ENCODE measurements at places on chromosomes 5 and 9.

- no peak for DNase-seq
These were observed 340.2 kb downstream of the NDUFS4 start for GRCh38 chr5:53900677-53901076.

- DNase-seq, result peak; percentile 66
These were observed 64.9 kb upstream of the ECM2 start for GRCh38 chr9:92600462-92601261.

GRCh38 chr9:127004946-127005769 lies 90.6 kb downstream of the RALGPS1 start:
- no peak for DNase-seq

DNA sequence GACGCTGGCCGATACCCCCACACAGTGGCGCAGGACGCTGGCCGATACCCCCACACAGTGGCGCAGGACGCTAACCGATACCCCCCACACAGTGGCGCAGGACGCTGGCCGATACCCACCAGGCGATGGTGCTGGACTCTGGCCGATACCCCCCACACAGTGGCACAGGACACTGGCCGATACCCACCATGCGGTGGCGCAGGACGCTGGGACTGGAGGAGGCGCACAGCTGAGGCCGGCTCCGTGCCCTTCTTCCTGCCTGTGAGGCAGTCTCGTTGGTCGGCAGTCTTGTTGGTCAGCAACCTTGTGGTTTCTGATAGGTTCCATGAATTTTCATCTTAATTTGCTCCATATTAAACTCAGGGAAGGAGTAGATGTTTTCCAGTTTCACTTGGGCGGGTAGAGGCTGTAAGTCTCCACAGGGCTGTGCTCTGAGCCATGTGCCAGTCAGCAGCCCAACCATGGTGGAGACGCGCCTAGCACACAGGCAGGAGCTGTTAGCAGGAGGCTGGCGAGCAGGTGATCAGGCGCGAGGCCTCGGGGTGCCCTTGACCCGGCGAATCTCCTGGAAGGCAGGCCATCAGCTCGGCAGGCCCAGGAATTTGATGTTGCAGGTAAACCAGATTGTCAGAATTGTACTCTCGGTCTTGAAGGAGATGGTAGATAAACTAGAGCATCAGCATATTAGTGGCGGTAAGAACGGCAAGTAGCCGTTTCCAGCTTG lies 75.6 kb downstream of the EHMT1 start:
- no peak for DNase-seq

GRCh38 chr5:160363211-160363610 lies 7.2 kb downstream of the C1QTNF2 start:
- DNase-seq, result no peak

DNA sequence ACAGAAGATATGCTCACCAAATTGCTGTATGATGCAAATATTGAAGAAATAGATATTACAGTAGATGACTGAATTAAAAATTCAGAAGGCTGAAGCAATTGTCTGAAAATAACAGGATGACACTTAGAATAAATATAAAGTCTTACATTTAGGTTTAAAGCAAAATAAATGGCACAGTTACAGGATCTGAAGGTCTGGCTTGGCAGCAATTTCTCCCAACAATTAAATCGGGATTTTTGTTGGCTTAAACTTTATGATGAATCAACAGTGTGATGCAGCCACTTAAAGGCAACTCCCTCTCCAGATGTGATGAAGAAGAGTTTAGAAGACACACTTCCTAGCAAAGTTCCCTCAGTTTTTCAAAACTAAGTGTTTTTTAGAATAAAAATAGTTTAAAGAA lies 80.5 kb downstream of the NREP start:
- no peak for DNase-seq

- DNase-seq, result no peak
These were observed 17.1 kb downstream of the C9orf43 start for GRCh38 chr9:113427629-113428028.

DNA sequence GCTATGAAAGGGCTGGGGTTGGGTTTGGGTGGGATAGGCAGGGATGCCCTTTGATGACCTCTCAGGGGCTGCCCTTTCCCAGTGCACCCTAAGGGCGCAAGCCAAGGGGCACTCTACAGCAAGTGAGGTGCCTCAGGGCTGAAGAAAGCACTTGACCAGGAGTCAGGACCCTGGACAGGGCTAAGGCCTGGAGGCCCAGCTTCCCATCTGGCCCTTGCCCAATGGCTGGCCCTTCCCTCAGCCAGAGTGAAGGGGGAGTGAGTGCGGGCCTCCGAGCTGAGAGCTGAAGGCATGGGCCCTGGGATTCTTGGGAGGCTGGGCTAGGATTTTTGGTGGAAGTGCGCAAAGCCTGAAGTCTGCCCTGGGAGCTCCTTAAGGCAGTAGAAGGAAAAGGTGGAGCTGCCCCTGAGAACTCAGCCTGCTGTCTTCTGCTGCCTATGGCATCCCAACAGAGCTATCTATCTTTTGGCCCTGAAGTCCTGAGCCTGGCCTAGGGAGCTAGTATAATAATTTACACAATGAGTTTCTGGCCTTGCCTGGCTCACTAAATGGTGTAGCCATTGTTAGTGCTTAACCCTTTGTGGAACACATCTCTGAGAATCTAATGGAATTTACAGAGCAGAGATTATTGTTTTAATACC lies 16.4 kb downstream of the JADE2 start:
- peak; percentile 27 for DNase-seq

- DNase-seq, result no peak
These were observed 2.0 kb downstream of the AK3 start for GRCh38 chr9:4738866-4739586.

- no peak for DNase-seq
These were observed 9.6 kb downstream of the LRRC8A start for GRCh38 chr9:128891321-128892220.

DNA sequence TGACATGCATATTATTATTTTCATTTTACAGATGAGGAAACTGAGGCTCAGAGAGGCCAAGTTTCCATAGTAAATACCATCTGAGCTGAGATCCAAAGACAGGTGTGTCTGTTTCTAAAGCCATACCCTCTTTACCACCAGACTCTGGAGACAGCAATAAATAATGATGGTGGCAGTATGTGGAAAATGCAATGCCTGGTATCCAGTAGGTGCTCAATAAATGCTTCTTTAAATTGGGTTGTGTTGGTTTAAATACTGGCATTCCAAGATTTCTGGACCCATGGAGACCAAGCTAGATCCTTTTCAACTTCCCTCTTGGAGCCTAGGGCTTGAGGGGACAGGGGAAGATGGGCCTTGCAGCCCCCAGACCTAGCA lies 221.3 kb upstream of the MSX2 start:
- DNase-seq, result no peak

- DNase-seq, result no peak
These were observed 234.2 kb upstream of the CDH6 start for GRCh38 chr5:30959238-30959637.

DNA sequence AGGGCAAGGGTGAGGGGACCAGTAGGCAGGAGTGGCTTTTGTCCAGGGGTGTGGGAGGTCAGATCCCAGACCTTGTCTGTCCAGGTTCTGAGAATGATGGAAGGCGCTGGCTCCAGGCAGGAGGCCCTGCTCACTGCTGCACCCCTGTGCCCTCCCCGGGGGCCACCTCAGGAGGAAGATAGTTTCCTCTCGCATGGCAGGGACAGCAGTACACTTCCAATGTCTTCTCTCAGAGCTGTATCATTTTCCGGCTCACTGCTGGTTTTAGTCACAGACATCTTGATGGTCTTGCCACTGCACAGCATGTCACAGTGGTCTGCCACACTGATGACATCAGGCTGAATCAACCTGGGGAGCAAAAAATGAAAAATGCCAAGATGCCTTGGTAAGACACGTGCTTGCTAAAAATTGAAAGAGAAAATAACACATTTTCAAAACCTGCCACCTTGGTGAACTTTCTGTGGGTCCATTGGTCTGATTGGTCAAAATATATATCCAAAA lies 3.3 kb upstream of the SLC6A3 start:
- no peak for DNase-seq

- DNase-seq, result peak; percentile 87
These were observed 66.5 kb upstream of the HSPA9 start for GRCh38 chr5:138641547-138642298.

DNA sequence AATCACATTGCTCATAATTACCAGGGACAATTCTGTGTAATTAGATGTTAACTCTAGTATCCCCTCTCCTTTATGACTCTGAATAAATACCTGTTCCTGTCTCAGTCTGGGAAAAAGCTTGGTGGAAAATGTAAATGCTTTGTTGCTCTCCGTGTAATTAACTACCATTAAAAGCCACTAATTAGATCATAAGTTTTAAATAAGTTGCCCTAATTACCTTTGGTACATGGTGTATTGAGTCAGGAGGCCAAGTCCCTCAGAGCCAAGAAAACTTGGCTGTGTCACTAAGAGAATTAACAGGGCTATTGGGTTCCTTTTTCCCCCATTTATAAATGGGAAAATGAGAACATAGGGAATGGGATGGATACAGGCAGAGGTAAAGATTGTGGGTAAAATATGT lies 617.6 kb downstream of the TLR4 start:
- no peak for DNase-seq

DNA sequence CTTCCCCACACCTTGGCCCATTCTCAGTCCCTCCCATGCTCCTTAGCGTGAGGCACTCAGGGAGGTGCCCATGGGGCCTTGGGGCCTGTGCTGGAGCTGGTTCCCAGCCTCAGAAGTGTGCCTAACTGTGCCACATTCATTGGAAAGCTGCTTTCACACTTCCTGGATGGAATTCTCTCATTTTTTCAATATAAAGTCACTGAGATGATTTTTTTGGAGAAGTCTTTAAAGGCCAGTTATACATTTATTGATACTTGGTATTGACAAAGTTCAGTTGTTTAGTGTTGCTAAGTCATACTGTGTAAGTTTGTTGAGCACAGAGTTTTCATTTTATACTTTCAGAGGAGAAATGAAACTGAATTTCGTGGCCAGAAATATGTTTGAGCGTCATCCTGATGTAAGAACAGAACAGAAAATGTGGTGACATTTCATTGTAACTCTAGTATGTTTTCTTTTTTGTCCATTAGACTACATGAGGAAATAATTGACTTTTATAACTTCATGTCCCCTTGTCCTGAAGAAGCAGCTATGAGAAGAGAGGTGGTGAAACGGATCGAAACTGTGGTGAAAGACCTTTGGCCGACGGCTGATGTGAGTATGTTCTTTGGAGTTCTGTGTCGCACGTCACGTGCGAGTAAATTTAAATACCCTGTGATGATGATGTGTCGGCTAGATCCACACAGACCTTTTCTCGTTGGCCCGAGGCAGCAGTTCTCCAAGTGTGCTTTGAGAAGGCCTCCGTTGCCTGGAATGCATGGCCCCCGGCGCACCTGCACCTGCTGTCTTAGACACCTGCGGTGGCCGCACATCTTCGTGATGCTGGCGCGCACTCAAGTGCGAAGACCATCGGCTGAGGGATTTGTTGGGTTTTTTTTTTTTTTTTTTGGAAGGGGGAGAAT lies 24.1 kb downstream of the TENT4A start:
- no peak for DNase-seq

- DNase-seq, result no peak
These were observed 43.3 kb downstream of the NCS1 start for GRCh38 chr9:130215341-130216119.

DNA sequence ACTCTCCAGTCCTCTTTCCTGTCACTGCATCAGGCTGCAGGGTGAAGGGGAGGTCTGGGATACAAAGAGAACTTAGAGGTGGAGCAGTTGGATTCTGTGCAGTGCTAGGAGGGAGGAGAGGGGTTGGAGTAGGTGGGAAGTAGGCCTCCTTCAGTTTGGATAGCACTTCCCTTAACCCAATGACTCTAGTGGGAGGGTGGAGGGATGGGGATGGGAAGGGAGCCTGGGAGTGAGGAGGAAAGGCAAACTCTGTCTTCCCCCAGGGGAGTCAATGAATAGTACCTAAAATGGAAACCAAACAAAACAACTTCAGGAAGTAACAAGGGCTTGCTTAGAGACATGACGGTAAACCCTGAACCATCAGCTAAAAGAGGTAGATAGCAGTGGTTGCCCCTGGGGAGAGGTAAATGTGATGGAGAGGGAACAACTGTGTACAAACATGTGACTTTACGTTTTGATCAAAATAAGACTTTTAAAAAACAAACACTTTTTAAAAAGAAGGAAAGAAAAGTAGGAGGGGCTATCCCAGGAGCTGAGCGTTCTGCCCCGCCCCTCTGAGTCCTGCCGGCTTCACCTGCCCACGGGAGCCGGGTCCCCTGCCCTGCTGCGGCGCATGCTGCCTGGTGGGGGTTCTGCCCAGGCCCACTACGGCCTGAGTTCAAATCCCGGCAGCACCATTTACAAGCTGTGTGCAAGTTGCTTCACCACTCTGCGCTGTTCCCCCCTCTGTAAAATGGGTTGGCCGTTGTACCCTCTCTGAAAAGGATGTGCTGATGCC lies 30.9 kb downstream of the GSN start:
- DNase-seq, result no peak

- no peak for DNase-seq
These were observed 854.3 kb upstream of the DMAC1 start for GRCh38 chr9:8653855-8654254.

GRCh38 chr5:21219251-21219650 lies 1231.3 kb upstream of the CDH18 start:
- DNase-seq, result no peak

DNA sequence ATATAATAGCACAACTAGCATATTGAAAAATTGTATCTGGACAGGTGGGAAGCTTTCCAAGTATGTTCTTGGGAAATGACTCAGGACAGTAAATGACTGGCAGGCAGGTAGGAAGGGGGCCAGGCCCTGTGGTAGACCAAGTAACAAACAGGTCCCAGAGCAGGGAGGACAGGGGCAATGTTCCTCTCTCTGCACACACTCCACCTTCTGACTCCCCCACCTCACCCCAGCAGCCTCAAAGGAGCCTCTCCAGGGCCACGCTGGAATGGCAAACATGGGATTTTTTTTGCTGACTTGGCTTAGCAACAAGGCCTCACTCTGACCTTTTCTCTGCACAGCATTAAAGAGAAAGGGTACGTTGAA lies 31.1 kb upstream of the IQGAP2 start:
- DNase-seq, result no peak

DNA sequence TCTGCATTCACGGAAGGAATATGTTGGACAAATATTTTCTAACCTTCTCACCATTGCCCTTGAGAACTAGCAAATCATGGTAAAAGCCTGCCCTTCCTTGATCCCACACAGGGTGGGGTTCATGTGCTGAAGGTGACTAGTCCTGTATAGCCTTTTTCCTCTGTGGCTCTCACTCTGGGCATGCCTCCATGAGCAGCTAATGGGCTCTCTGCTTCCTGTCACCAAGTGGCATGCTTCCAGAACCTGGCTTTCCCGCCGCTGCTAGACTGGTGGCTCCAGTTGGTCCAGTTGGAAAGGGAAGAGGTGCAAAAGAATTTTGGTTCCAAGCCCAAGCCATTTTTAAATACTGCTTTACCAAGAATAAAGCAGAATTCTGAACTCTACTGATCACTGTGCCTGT lies 35.5 kb downstream of the FBXO10 start:
- DNase-seq, result no peak

DNA sequence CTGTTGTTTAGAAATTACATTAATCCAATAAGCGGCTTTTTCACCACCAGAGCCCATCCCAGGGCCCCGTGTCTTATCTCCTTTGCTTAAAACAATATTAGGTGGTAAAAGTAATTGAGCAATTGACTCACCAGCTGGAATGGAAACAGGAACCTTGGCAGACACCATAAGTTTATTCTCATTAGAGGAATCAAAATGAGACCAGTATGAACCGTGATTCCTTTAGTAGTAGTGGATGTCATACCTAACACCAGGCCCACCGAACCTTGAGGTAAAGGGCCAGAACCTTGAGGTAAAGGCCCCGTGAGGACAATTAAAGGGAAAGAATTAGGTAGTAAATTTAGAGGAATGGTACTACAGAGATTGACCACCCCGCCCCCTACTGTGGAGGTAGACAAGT lies 16.5 kb downstream of the HSDL2 start:
- DNase-seq, result no peak

Data from SJSA1 (cell line).